ENCODE measurements at places on chromosomes 3 and 15. TPM values are rescaled to one million over a fixed set of nuclear protein-coding genes. Genes with fewer than 3 reads are reported as not detected.

The NMNAT3 gene
- total RNA-seq = 1.6 TPM

The CMC1 gene
- total RNA-seq = 18.0 TPM

The LNP1 gene
- total RNA-seq = 7.8 TPM

GRCh38 chr3:10170915-10171478, 6.3 kb downstream of the IRAK2 start:
- no peak for DNase-seq

DNA sequence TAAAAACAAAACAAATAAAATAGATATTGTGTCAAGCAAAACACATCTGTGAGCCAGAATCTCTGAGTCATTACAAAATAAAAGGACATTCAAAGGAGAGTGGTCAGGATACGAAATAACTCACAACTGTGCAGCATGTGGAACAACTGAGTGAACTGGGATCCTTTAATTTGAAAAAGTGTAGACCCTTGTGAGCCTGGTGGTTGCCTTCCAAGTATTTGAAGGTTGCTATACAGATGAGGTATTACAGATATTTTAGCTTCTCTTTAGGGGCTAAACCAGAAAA, 26.7 kb downstream of the KCNMB2 start:
- no peak for DNase-seq

GRCh38 chr3:168197162-168197561, 101.4 kb upstream of the GOLIM4 start:
- DNase-seq = no peak

DNA sequence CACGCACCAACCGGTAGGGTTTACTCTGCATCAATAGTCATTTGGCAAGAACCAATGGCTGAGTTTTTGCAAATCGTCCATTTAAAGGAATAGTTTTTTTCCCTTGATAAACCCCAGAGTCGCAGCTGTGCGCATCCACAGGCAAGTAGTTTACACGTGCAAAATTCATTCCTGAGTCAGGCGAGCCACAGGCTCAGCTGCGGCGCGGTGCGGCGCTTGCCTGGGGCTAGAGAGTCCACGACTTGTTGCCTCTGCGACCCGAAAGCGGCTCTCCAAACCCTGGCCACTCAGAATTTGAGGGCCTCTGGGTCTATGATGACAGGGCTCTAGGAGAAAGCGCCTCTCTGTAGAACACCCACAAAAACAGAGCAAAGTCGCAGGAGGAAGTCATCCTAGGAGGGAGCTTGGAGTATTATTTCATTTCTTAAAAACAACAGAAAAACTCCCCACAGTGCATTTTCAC, 36.7 kb downstream of the ZIC4 start:
- peak; percentile 50 for DNase-seq

All from MG63 (cell line).